NB4 (cell line): ENCODE measurements at places on chromosomes 2 and 18.

- DNase-seq, result no peak
Observed at GRCh38 chr2:235596272-235596671, 102.4 kb downstream of the AGAP1 start.

GRCh38 chr2:136798766-136799165, 33.4 kb downstream of the THSD7B start:
- no peak for DNase-seq

GRCh38 chr2:47016172-47016913, 100.7 kb upstream of the MCFD2 start:
- DNase-seq, result peak; percentile 70

GRCh38 chr18:57660961-57661360, 39.3 kb upstream of the NARS1 start:
- DNase-seq, result peak; percentile 48

- DNase-seq, result no peak
Observed at GRCh38 chr2:202703091-202703490, 68.3 kb downstream of the FAM117B start.

- DNase-seq, result no peak
Observed at GRCh38 chr2:121240436-121240835, 44.6 kb downstream of the TFCP2L1 start.

- DNase-seq, result peak; percentile 51
Observed at GRCh38 chr2:216575465-216575864, 57.8 kb upstream of the IGFBP2 start.

- no peak for DNase-seq
Observed at GRCh38 chr2:70560442-70560841, 6.8 kb upstream of the TGFA start.

DNA sequence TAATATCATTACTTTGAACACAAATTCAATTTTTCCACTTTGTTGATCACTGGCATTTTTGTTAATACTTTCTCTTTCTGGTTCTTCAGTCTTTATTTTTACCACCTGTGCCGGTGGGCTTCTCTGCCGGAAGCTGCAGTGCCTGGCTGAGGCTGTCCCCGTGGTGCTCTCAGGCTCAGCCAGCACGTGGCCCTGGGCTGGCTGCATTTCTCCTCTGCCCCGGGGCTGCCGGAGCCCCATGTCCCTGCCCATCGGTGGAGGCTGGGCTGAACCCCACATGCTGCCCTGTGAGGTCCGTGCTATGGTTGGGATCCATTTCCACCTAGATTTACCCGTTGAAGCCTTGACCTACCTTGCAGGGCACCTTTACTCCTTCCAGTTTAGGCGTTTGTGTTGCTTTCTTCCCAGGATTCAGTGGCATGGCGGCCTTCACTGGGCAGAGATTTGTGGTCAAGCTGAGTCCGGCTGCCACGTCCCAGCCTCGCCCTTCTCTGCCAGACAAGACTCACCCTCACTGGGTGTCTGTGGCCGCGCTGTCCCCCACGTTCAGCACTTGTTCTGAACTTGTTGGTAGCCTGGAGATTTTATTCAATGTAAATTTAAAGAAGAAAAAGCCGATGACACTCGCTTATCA, 12.8 kb upstream of the TMEM18 start:
- DNase-seq, result no peak

DNA sequence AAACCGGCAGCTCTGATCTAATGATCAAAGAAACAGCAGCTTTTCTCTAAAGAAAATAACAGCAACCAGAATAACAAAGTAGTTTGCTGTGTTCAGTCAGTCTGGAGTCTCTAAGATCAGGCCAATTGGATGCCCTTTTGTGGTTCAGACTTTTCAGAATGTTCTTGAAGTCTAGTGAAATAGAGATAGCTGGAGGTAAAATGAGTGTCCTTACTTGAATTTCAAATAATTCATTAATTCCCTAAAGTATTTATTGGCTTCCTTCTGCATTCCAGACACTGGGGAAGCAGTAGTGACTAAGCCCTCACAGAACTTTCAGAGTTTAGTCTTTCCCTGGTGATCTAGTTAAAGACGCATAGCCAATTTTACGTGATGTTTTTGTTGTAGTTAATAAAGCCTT, 58.7 kb downstream of the C18orf54 start:
- no peak for DNase-seq

DNA sequence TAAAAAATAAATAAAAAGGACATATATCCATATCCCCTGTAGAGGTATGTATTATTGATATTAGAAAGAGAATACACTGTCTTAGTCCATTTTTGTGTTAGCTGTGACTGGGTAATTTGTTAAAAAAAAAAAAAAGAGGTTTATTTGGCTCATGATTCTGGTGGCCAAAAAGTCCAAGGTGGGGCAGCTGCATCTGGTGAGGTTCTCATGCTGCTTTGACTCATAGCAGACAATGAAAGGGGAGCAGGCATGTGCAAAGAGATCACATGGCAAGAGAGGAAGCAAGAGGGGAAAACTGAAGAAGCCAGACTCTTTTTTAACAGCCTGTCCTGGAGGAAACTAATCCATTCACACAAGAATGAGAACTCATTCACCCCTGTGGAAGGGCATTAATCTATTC, 101.6 kb upstream of the MAP4K3 start:
- DNase-seq, result no peak

DNA sequence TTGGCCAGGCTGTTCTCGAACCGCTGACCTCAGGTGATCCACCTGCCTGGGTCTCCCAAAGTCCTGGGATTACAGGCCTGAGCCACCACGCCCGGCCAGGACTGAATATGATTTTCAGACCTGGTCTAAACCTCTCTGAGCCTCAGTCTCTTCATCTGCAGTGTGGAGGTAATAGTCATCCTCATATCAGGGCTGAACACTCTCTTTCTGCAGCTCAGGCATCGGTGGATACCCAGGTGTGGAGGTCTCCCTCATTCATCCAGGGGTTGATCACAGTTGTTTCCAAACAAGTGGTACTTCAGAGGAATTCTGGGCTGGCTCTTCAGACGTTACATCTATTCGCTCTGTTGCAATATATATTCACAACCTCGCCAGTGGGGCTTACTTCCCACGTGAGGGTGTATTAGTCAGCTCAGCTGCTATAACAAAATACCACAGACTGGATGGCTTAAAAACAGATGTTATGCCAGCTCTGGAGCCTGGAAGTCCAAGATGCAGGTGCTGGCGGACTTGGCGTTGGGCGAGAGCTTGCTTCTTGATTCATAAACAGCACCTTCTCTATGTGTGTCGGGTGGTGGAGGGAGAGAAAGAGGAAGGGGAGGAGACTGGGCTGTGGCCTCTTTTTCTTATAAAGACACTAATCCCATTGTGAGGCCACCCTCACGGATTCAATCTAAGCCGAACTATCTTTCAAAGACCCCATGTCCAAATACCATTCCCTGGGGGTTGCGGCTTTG, 2.9 kb upstream of the MBP start:
- no peak for DNase-seq

DNA sequence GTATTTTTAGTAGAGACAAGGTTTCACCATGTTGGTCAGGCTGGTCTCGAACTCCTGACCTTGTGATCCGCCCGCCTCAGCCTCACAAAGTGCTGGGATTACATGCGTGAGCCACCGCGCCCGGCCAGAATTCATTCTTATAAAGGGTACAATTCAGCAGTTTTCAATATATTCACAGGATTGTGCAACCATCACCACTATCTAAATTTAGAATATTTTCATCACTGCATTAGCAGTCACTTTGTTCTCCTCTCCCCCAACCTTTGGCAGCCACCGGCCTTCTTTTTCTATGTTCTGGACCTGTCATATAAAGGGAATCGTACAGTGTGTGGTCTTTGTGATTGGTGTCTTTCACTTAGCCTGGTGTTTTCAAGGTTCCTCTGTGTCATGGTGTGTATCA, 40.7 kb downstream of the TCF7L1 start:
- DNase-seq, result no peak

DNA sequence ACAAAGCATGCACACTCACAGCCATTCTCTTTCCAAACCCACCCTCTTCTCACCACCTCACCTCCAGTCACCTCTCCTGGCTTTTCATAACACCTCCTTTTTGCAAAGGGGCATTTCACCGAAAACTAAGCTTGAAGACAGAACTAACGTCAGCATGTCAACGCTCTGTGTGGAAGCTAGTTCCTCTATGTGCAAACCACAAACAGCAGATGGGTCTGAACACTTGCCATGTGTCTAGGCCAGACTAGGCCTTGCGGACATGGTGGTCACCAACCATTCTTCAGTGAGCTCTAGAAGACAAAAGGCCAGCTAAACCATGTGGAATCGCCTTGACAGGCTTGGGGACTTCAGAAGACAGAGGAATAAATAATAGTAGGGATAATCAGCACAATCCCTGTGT, 148.5 kb downstream of the TXNL1 start:
- DNase-seq, result peak; percentile 30

GRCh38 chr2:67694445-67694844, 297.3 kb downstream of the ETAA1 start:
- no peak for DNase-seq

GRCh38 chr18:61605376-61606067, 272.3 kb downstream of the CDH20 start:
- DNase-seq, result no peak

GRCh38 chr2:39625193-39625926, 40.4 kb upstream of the TMEM178A start:
- peak; percentile 81 for DNase-seq

DNA sequence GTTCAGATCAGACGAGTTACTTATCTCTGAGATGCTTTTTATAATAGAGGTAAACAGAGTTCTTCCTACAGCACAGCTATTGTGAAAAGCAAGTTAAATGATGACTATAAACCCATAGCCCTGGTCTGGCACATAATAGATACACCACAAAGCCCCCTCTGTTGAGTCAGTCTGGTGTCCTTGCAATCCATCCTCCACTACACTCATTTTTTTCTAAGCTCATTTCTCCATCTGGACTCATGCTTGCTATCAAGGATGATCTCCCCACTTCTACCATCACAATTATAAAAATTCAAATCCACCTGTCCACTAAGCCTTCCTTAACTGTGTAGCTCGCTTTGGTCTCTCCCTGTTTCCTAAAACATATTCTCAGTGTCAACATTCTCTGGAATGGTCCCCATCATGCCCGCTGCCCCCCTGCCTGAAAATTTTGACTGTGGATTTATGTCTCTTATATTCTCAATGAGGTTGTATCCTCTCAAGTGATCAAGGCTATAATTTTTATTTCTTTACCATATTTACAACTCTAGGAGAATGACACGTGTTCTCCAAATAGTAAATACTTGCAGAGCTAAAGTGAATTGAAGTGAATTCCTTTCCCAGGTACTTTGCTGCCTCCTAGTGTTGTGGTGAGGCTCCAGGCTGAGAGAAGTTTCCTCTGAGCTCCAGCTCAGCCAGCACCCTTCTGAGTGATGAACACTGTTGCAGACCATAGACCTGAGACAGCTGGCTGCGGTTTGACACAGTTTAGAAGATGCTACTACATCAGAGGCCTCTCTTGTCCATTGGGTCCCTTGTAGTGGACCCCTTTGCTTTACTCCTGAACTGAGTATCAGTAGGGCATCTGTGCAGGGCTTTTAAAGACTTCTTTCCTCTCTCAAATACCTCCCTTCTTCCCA, 108.7 kb downstream of the DPP10 start:
- peak; percentile 69 for DNase-seq

GRCh38 chr2:182193291-182193690, 207.6 kb downstream of the PPP1R1C start:
- DNase-seq, result no peak

GRCh38 chr2:237421542-237422116, 7.7 kb upstream of the COL6A3 start:
- peak; percentile 70 for DNase-seq

DNA sequence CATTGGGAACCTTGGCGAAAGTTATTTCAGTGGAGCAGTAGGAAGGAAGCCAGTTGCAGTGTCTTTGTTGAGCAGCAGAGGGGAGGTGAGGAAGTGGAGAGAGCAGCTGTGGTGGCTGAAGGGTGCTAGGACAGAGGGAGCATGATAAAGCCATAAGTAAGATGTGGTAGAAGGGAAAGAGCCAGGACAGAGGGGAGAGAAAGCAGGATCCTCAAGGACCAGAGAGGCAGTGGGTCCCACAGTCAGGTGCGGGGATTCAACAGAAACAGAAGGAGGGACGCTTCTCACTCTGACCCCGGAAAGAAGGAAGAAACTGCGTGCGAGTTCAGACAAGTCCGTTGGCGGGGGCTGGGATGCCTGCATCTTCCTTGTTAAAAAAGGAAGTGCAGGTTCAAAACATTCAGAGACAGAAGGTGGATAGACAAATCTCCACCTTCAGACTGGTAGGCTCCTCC, at the start of gene CXCR2:
CXCR2 (plus strand) TSS at position 403 of the 455 bp plus-strand sequence. CDS start 8,774 bp downstream, outside the sequence.
- DNase-seq, result peak; percentile 75

GRCh38 chr18:37460604-37461003, 105.0 kb downstream of the CELF4 start:
- no peak for DNase-seq

DNA sequence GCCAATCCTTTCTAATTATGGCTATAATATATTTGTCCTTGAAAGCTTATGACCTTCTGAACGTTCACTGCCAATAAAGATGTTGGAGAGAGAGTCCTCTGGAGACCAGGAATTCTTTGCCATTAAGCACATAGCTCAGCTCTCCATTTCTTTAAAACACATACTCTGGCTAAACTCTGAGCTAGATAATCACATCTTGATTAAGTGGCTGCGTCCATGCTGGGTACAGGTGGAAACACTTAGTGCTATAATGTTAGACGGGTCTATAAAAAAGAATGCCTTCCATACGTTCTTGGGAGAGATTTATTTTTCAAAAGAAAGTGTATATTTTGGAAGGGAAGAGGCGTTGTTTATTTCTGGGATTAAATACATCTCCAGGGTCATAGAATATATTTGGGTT, 314.5 kb downstream of the LPIN1 start:
- no peak for DNase-seq

- no peak for DNase-seq
Observed at GRCh38 chr2:160621748-160622147, 128.1 kb upstream of the RBMS1 start.

DNA sequence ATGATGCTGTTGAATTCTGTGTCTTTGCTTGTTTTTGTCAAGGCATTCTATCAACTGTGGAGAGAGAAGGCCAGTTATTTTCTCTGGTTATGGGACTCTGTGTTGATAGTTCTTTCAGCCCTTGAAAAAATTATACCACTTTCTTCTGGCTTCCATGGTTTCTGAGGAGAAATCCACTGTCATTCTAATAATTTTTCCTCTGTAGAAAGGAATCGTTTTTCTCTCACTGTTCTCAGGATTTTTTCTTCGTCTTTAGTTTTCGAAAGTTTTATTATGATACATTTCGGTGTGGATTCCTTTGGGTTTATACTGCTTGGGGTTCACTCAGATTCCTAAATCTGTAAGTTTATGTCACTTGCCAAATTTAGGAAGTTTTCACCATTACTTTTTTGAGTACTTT, 6.6 kb downstream of the GALNT1 start:
- no peak for DNase-seq

- no peak for DNase-seq
Observed at GRCh38 chr2:95685513-95685912, 93.7 kb downstream of the TRIM43 start.

DNA sequence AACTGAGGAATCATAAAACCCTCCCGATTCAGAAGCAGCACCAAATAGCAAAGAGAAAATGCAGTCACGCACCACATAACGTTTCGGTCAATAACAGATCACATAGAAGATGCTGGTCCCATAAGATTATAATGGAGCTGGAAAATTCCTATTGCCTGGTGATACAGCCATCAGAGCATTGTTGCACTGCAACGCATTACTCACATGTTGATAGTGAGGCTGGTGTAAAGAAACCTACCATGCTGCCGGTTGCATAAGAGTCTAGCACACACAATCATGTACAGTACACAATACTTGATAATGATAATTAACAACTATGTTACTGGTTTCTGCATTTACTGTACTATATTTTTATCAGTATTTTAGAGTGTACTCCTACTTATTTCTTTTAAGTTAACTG, 32.5 kb downstream of the RNF152 start:
- no peak for DNase-seq
